ENCODE measurements at places on chromosomes 12 and 14. TPM values are rescaled to one million over a fixed set of nuclear protein-coding genes. Genes with fewer than 3 reads are reported as not detected.

The PLCZ1 gene
- total RNA-seq: not detected

DNA sequence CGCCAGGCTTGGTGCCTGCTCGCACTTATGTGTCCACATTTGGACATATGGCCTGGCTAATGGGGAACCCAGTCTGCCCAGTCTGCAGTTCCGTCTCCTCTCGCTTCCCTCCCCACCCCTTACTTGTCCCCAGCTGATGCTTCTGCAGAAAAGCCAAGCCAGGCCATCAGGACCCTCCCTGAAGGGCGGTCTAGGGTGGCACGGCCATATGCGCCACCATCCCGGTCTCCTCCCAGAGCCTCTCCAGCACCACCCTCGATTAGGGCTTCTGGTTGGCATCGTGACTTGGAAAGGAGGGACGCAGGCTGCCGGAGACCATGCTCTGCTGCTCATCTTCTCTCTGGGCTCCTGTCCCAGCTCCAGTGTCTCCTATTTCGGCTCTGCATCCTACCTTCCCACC lies 54.6 kb downstream of the CALM1 start:
- no peak overlapping the region for H3K27ac ChIP-seq
- no peaks in the 10 kb centered on the region for H3K36me3 ChIP-seq
- no peaks in the 10 kb centered on the region for H3K27me3 ChIP-seq
- DNase-seq: no peak

GRCh38 chr12:68766646-68767045 lies 20.7 kb downstream of the SLC35E3 start:
- H3K27me3 ChIP-seq: no peaks in the 10 kb centered on the region
- H3K4me3 ChIP-seq: no peak overlapping the region
- no peaks in the 10 kb centered on the region for H3K4me1 ChIP-seq

- H3K4me1 ChIP-seq: peaks cover 2% of the 10 kb centered on the region
- no peaks in the 10 kb centered on the region for H3K36me3 ChIP-seq
- no peaks in the 10 kb centered on the region for H3K27me3 ChIP-seq
Measured at GRCh38 chr12:13275241-13276085, 78.9 kb downstream of the EMP1 start.

DNA sequence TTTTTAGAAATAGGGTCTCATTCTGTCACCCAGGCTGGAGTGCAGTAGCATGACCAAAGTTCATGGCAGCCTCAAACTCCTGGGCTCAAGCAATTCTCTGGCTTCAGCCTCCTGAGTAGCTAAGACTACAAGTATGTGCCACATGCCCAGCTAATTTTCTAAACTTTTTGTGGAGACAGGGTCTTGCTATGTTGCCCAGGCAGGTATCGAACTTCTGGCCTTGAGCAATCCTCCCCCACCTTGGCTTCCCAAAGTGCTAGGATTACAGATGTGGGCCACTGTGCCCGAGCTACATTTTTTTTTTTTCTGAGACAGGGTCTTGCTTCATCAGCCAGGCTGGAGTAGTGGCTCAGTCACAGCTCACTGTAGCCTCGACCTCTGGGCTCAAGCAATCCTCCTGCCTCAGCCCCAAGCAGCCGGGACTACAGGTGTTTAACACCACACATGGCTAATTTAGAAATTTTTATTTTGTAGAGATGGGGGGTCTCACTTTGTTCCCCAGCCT lies 7.1 kb downstream of the PPP4R3A start:
- no peaks in the 10 kb centered on the region for H3K36me3 ChIP-seq
- peaks cover 18% of the 10 kb centered on the region for H3K4me1 ChIP-seq
- no peak for DNase-seq
- H3K27ac ChIP-seq: no peak overlapping the region
- H3K27me3 ChIP-seq: no peaks in the 10 kb centered on the region
